ENCODE measurements at places on chromosomes 7 and 10. TPM values are rescaled to one million over a fixed set of nuclear protein-coding genes. Genes with fewer than 3 reads are reported as not detected.
A peak's percentile ranks its signal among the peaks of the same experiment; 100 is the strongest.

The ELFN1 gene
- total RNA-seq: 0.21 TPM

DNA sequence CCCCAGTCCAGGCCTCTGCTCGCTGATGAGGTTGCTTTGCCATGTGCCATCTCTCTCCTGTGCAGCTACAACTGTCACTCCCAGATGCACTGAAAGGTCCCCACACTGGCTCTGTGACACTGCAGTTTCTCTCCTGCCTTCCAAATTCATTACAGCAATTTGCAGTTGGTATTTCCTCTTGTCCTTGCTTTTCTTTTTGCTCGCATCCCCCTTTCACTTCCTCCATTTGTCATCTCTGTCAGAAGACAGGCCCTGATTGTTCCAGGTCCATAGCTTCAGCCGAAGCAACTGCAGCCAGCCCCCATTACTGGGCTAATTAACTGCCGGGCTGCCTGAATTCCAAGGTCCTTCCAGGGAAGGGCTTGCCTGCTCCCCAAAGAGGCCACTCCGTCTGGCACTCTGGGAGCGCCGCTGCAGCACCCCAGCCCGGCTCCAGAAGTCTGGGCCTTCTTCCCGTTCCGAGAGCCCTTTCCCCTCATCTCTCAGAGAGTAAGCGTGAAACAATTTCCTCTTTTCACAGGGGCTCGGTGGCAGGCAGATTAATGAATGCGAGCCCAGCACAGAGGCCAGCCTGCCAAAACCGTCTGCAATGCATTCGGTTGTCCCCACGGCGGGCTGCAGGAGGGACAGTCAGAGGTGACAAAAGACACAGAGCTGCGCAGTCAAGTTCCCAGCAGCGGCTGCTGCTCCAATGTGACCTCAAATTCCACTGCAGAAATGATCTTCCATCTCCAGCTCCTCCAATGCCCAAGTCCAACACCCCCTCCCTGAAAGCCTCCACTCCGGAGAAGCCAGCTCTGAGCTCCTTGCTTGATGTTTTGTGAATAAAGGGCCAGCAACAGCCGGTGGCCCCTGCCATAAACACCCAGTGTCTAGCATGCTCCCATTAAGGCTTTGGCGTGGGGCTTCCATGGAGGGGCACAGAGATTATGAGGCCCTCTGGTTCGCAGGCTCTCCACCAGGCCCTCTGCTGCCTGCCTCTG is 279.4 kb upstream of the HABP2 start:
- peak overlapping the region; percentile 75 for H3K27ac ChIP-seq
- H3K4me3 ChIP-seq: peak overlapping the region; percentile 9
- DNase-seq: peak; percentile 10
- no peaks in the 10 kb centered on the region for H3K36me3 ChIP-seq

The NIPSNAP2 gene
- 57.7 TPM for total RNA-seq

DNA sequence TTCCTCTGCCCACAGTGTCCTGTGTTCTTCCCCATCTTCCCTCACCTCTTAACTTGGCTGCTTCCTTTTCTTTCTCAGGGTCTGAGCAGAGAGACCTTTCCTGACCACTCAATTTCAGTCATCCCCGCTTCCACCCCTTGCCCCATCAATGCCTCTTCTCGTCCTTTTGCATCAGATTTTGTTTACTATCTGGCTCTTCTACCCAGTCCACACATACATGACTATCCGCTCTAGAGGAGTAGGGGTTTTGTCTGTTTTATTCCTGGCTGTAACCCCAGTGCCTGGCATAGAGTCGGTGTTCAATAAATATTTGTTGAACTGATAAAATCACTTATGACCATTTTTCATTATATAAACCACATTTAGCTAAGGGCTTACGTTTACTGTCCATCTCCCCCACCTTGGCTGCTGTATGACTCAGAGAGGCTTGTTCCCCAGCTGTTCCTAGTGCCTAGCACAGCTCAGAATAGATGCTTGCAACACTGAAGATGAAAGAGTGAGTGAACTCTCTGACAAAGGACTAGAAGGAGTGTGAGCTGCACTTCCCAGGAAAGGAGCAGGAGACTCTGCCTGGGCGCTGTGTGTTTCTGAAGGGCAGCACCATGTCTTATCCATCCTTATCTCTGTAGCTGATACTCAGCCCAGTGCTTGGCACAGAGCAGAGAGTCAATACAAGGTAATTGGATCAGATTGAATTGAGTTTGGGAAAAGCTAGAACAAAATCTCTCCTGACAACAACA is 21.9 kb downstream of the ARID5B start:
- no peak overlapping the region for H3K4me3 ChIP-seq
- no peaks in the 10 kb centered on the region for H3K36me3 ChIP-seq
- no peak for DNase-seq
- no peaks in the 10 kb centered on the region for H3K4me1 ChIP-seq
- H3K27me3 ChIP-seq: no peaks in the 10 kb centered on the region

DNA sequence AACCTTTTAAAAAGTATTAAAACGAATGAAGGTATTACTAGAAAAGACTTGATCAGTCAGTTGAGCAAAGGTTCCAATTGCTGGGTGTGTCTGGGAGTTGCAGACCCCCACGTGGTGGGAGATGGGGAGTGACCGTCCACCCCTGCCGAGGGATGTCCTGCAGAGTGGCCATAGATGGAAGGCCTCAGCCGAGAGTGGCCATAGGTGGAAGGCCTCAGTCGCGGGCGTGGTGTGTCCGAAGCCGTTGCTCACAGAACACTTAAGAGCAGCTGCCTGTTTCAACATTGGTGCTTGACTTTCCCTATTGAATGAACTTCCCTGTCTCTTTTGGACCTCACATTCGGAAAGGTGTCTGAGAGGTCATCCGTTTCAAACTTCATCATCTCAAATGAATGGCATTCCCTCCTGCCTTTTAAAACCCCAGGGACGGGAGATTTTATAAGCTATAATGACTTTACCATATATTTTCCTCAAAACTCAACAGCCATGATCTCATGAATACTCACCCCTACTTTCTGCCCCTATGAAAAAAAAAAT is 69.4 kb downstream of the CAMK1D start:
- peak; percentile 13 for DNase-seq
- no peaks in the 10 kb centered on the region for H3K4me1 ChIP-seq
- H3K36me3 ChIP-seq: no peaks in the 10 kb centered on the region
- H3K27ac ChIP-seq: peak overlapping the region; percentile 71
- no peak overlapping the region for H3K4me3 ChIP-seq
- H3K27me3 ChIP-seq: no peaks in the 10 kb centered on the region

The IKZF1 gene
- total RNA-seq: 32.1 TPM

All from tibial nerve (tissue), 4 donors.